Motor neuron (in vitro differentiated cells): ENCODE measurements at places on chromosomes 3 and 15. TPM values are rescaled to one million over a fixed set of nuclear protein-coding genes. Genes with fewer than 3 reads are reported as not detected.

TNFAIP8L3 gene
- 1.9 and 2.6 TPM in 2 replicates for total RNA-seq

TICRR gene
- 12.6 and 16.0 TPM in 2 replicates for total RNA-seq

CPN2 gene
- 0.08 and 0.14 TPM in 2 replicates for total RNA-seq

TMEM207 gene
- not detected in 2 replicates for total RNA-seq

SPATA12 gene
- total RNA-seq = 1.6 and 1.8 TPM in 2 replicates

DNAH12 gene
- 0.21 and 1.3 TPM in 2 replicates for total RNA-seq

RPN1 gene
- 140 and 142 TPM in 2 replicates for total RNA-seq

GOLGA6B gene
- 0.23 and 1.4 TPM in 2 replicates for total RNA-seq

DCLK3 gene
- total RNA-seq = 0.60 and 0.83 TPM in 2 replicates

TGM5 gene
- total RNA-seq = not detected in 2 replicates
